ENCODE measurements at places on chromosomes 6 and 20.

DNA sequence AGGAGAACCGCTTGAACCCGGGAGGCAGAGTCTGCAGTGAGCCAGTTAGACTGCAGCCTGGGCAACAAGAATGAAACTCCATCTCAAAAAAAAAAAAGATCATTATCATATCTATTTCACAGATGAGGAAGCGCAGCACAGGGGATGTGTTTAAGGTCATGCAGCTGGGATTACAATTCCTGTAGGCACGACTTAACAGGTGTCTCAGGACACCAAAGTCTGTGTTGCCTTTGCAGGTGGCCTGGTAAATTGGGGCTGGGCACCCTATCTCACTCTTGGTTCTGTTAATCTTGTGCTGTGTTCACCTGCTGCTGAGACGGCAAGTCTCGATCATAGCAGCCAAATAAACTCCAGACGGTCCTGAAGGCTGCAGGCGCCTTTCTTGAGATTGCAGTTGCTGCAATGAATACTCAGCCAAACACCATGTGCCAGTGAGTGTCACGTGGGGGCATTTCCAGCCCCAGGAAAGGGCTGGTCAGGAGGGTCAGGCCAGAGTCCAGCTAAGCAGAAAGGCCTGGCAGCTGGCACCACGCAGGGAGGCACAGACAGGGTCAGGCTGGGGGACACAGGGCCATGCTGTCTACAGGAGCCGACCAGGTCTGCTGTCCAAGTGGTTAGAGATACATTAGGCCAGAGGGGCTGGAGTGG, 55.8 kb downstream of the FGD2 start:
- DNase-seq = no peak

DNA sequence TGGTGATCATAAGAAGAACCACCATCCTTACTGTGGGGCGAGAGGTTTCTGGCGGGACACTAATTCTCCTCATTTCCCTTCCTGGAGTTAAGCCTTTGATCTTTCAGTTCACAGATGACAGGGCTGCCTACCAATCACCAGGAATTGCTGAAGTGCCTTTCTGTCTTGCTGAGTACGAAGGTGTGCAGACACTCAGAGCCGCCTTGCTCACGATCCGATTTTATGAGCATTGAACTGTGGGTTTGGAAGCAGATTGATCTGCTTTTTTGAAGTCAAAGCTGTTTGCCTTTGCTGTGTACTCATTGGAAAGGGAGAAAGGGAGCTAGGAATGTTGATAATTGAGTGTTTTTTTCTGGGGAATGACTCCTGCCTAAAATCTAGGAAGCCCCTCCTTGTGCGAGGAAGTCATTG, 129.1 kb upstream of the SALL4 start:
- DNase-seq = no peak

GRCh38 chr6:31701666-31702404, 1.3 kb downstream of the ABHD16A start:
- DNase-seq = no peak

DNA sequence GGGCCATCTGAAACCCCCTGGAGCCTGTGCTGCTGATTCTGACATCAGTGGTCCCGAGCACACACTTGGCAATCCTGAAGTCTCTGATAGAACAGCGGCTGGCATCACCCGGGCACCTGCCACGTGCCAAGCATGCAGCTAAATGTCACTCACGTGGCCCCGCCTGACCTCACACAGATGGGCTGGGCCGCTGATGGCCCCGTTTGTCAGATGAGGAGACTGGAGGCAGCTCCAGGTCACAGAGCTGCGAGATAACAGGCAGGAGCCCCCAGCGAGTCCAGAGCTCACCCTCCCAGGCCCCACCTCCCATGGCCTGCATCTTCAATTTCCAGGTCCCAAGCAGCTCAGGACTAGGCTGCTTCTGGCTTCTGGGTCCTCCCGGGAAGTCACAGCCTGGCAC, 67.2 kb downstream of the YTHDF1 start:
- DNase-seq = peak; percentile 18

DNA sequence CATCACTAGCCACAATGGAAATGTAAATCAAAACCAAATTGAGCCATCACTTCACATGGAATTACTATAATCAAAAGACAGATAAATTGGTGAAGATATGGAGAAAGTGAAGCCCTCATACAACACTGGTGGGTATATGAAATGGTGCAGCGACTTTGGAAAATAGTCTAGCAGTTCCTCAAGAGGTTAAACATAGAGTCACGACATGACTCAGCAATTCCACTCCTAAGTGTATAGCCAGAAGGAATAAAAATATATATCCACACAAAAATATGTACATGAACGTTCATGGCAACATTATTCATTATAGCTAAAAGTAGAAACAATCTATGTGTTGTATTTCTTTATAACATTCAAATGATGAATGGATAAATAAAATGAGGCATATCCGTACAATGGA, 33.1 kb upstream of the SH3BGRL2 start:
- DNase-seq = no peak

DNA sequence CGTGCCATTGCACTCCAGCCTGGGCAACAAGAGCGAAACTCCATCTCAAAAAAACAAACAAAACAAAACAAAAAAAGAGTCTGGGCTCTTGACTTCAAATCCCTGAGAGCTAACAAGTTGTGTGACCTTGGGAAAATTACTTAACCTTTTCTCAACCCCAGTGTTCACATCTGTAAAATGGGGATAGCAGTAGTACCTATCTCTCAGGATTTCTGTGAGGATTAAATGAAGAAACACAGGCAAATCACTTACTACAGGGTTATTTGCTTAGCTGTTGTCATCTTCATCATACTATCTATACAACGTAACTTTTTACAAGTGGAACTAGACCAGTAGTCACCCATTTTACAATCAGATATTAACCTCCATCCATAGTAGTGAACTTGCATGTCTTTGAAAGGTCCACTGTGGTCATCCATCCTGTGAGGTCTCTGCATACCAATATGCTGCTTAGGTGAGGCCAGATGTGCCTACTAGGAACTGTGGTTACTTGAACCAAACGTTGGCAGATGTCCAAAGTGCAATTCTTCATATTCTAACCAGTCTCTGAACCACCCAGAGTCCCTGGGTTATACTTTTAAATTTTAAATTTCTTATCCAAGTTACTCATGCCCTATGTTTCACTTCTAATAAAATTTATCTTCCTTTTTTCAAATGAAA, 128.9 kb upstream of the BEND3 start:
- DNase-seq = no peak

DNA sequence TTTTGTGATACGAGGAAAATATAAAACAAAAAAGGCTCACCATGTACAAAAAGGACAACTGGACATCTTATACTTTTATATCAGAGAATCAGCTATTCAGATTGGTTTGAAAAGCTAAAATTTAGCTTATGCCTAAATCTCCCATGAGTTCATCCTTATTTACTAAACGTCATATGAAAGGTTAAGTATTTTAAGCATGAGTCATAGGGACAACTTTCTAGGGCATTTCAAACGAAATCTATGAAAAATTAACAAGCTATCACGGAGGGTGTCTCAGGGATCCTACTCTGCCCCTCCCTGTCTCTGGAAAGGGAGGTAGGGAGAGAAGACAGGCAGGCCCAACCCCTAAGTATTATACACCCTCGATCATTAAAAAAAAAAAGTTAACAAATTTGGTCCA, 124.1 kb upstream of the LOC128125822 start:
- DNase-seq = no peak

GRCh38 chr20:15319439-15319838, 982.0 kb upstream of the FLRT3 start:
- no peak for DNase-seq

DNA sequence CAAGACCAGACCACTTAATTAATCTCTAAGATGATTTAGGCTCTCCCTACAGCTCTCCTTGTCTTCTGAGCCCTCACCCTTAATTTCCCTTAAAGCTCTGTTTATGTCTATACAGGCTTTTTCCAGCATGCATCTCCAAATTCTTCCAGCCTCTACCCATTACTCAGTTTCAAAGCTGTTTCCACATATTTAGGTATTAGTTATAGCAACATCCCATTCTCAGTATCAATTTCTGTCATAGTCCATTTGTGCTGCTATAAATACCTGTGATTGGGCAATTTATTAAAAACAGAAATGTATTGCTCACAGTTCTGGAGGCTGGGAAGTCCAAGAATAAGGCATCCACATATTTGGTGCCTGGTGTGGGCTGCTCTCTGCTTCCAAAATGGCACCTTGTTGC, 2.3 kb upstream of the SERPINB1 start:
- DNase-seq = no peak

GRCh38 chr6:30325150-30325872, 1.4 kb upstream of the TRIM39 start:
- DNase-seq = peak; percentile 58

GRCh38 chr6:138736640-138737039, 36.9 kb upstream of the CCDC28A start:
- no peak for DNase-seq

GRCh38 chr6:39979461-39980328, 45.4 kb upstream of the MOCS1 start:
- no peak for DNase-seq

GRCh38 chr20:11850901-11851300, 66.8 kb upstream of the BTBD3 start:
- DNase-seq = no peak

GRCh38 chr6:45378334-45378926, 696 bp upstream of the SUPT3H start:
- peak; percentile 50 for DNase-seq

GRCh38 chr6:20946022-20946421, 411.8 kb downstream of the CDKAL1 start:
- DNase-seq = no peak

DNA sequence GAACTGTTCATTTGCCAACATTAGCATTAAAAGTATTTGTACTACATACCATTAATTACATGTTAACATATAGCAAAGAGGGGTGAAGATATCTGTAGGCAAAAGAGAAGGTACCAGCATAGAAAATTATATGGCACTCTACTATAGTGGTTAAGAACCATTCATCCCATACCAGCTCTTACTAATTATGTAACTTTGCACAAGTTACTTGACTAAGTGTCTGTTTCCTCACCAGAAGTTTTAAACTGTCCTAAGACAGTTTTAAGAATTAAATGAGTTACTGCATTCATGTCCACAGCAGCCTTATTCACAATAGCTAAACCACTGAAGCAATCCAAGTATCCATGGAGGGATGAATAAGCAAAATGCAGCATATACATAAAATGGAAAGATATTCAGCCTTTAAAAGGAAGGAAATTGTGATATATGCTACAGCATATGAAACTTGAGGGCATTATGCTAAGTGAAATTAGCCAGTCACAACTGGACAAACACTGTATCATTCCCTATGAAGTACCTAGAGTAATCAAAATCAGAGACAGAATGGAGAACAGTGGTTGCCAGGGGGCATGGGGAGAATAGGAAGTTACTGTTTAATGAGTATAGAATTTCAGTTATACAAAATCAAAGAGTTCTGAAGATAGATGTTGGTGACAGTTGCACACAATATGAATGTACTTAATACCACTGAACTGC, 98.9 kb downstream of the RNGTT start:
- DNase-seq = no peak

GRCh38 chr6:84019842-84020211, 13.7 kb upstream of the MRAP2 start:
- DNase-seq = no peak

DNA sequence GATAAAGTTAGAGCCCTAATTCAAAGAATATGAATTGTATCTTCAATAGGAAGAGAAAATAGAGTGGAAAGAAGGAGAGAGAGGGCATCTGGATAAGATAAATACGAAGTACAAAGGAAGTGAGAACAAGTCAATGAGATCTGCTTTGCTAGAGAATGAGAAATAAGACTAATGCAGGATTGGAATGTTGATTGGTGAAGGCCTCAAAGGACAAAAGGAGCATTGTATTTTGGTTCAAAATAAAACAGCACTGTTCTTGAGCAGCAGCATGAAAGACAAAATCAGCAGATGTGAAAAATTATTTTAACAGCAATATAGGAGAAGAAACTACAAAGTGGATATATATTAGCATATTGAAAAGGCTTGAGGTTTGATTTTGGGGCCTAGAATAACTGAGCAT, 5.1 kb upstream of the TMEM244 start:
- DNase-seq = no peak

- DNase-seq = no peak
Observed at GRCh38 chr6:147675281-147675680, 166.8 kb downstream of the SAMD5 start.

- DNase-seq = no peak
Observed at GRCh38 chr6:148339766-148340165, 2.9 kb upstream of the SASH1 start.

DNA sequence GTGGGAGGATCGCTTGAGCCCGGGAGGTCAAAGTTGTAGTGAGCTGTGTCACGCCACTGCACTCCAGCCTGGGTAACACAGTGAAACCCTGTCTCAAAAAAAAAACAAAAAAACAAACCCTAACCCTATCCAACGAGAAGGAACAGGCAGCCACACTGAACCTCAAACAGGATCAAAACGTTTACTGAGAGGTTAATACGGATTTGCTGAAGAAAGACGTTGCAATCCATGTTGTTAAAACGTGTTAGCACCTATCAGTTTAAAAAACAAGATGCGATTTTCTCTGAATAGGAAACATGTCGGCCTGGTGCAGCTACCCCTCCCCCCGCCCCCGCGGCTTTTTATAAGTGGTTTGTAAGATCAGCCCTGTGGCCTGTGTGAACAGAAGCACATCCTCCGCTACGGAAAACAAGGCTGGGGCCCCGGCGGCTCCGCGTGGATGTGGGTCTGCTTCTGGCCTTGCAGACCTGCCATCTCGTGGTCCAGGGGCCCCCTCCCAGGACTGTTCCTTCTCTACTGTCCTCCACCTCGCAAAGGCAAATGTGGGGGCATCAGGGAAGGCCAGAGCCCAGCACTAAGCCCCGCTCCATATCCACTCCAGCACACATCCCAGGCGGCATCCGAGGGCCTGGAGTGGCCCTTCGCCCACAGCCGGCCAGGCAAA, 11.4 kb downstream of the SLC2A4RG start:
- no peak for DNase-seq

DNA sequence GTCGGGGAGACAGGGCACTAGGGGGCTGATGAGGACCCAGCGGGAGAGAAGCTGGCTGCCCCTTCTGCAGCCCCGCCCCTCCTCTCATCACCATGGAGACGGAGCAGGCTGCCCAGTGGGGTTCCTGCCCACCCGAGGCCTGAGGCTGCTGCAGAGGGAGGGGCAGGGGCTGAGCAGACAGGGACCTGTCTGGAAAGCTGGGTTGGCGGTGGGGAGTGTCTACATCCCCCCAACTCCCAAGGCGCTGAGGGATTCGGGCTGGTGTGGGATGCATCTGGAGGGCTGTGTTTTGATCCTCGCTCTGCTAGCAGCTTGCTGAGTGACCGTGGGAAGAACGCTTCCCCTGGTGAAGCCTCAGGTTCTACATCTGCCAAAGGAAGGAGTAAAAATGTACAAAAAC, 1.2 kb upstream of the BPI start:
- no peak for DNase-seq

GRCh38 chr6:49790341-49790740, 3.3 kb upstream of the PGK2 start:
- DNase-seq = no peak

DNA sequence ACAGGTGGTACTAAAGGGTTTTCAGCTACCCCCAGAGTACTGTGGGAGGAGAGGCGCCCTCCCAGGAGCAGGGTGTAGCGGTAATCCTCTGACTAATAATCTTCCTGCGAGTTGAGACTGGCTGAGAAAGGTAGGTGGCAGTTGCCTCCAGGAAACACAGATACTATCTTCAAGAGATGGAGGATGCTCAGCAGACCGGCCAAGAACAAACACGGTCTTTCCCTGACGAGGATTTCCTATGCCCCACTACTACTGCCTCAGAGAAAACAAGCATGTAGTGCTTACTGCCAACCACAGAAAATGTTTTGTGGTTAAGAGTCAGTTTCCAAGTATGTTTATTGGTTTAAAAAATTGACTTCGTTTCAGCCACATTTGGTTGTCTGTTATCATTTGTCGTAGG, 26.8 kb downstream of the C6orf89 start:
- DNase-seq = no peak

Measured in lower lobe of right lung (tissue), 2 donors.